CD4-positive, CD25-positive, alpha-beta regulatory T cell (primary cell): ENCODE measurements at places on chromosomes 1 and 21. TPM values are rescaled to one million over a fixed set of nuclear protein-coding genes. Genes with fewer than 3 reads are reported as not detected.

- H3K27ac ChIP-seq = no peak overlapping the region
- peaks cover 12% of the 10 kb centered on the region for H3K36me3 ChIP-seq
- H3K27me3 ChIP-seq = no peaks in the 10 kb centered on the region
- peaks cover 26% of the 10 kb centered on the region for H3K4me1 ChIP-seq
- no peak overlapping the region for H3K4me3 ChIP-seq
These were observed 78.5 kb upstream of the BMP8A start for GRCh38 chr1:39412892-39413291.

- H3K36me3 ChIP-seq = no peaks in the 10 kb centered on the region
- H3K4me3 ChIP-seq = no peak overlapping the region
- H3K4me1 ChIP-seq = no peaks in the 10 kb centered on the region
- H3K27me3 ChIP-seq = peaks cover 3% of the 10 kb centered on the region
- H3K27ac ChIP-seq = no peak overlapping the region
These were observed 180.4 kb downstream of the ROR1 start for GRCh38 chr1:63954187-63954586.

DNA sequence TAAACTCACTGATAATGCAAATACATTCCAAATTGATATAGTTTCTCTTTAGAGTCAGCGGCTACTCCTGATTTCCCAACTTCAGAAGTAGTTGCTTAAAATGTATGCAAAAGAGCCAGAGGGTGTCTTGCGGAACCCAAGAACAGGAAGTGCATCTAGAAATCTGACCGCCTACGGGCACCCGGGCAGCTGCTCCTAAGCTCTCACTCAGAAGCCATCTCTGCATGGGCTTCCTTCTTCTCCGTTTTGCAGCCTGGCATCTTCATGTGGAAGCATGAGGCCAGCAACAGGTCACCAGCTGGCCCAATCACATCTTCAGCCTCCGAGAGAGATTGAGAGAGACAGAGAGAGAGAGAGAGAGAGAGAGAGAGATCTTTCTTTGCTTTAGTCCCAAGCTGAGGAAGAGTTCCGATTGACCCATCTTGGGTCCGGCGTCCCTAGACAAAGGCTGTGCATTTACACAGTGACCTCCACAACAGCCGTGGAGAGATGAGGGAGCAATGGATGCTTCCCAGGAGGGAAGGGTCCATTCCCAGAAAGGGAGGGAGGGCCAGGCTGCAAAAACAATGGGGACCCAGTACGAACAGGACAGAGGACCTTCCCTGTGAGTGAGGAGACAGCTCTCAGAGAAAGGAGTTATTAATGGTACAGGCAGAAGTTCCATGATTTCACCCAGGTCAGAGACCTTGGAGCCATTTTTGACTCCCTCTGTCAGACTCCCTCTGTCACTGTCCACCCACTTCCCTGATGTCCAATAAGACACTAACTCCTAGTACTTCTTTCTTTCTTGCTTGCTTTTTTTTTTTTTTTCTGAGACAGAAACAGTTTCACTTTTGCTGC is 28.2 kb upstream of the SLC30A1 start:
- H3K27ac ChIP-seq = peak overlapping the region; percentile 53
- no peaks in the 10 kb centered on the region for H3K36me3 ChIP-seq
- H3K27me3 ChIP-seq = no peaks in the 10 kb centered on the region
- no peak for DNase-seq
- H3K4me3 ChIP-seq = peak overlapping the region; percentile 59

MASP2 gene
- total RNA-seq = not detected

FOXD3 gene
- not detected for total RNA-seq

GRCh38 chr1:9020305-9020704 is 5.9 kb downstream of the SLC2A7 start:
- no peak for DNase-seq
- H3K4me1 ChIP-seq = no peaks in the 10 kb centered on the region
- H3K27ac ChIP-seq = no peak overlapping the region
- H3K36me3 ChIP-seq = no peaks in the 10 kb centered on the region
- no peak overlapping the region for H3K4me3 ChIP-seq
- no peaks in the 10 kb centered on the region for H3K27me3 ChIP-seq

- no peak overlapping the region for H3K4me3 ChIP-seq
- H3K36me3 ChIP-seq = no peaks in the 10 kb centered on the region
- DNase-seq = no peak
- H3K4me1 ChIP-seq = no peaks in the 10 kb centered on the region
- no peaks in the 10 kb centered on the region for H3K27me3 ChIP-seq
These were observed 95.0 kb downstream of the COL24A1 start for GRCh38 chr1:86061551-86061990.

OR2L2 gene
- 0.35 TPM for total RNA-seq

DNA sequence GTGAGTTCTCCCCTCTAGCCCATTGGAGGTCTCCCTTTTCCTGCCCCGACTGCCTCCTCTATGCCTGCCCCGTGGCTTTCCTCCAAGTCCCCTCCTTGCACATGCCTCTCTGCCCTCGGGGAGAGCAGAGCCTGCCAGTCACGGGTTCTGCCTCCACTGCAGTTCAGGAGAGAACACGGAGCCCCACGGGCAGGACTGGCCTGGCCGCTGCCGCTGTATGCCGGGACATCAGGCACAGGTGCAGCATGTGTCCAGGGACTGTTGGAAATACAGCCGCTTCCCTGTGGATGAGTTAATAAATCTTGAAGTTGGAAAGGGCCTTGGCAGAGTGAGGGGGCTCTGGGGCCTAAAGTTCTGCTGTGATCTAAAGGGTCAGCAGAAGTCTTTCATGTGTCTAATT is 676.6 kb downstream of the MATN1 start:
- H3K4me1 ChIP-seq = no peaks in the 10 kb centered on the region
- H3K36me3 ChIP-seq = no peaks in the 10 kb centered on the region
- no peak for DNase-seq
- H3K4me3 ChIP-seq = no peak overlapping the region

PRRX1 gene
- not detected for total RNA-seq

- no peaks in the 10 kb centered on the region for H3K36me3 ChIP-seq
- H3K4me1 ChIP-seq = peaks cover 34% of the 10 kb centered on the region
- DNase-seq = no peak
- no peaks in the 10 kb centered on the region for H3K27me3 ChIP-seq
- H3K27ac ChIP-seq = peak overlapping the region; percentile 95
These were observed 1.1 kb downstream of the TTC3 start for GRCh38 chr21:37074197-37074510.

CD52 gene
- total RNA-seq = 1,528 TPM

DNA sequence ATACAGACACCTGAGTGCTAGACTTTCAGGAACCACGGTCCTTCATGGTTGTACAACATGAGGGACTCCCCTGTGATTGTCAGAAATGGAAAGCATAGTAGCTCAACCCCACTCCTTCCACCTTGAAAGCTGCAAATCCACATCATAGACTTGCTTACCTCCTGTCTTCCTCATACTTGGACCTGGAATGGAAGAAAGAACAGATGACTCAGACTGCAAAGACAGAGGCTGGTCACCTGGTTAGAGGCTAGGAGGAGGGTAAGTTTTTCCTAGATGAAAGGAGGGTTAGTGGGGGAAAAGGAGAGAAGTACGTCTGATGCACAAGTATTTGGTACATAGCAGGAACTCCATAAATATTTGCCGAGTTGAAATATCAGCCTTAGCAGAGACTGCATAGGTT is 37.2 kb downstream of the LRRC71 start:
- DNase-seq = no peak
- H3K4me3 ChIP-seq = no peak overlapping the region
- peaks cover 14% of the 10 kb centered on the region for H3K4me1 ChIP-seq
- H3K27me3 ChIP-seq = no peaks in the 10 kb centered on the region

- no peaks in the 10 kb centered on the region for H3K36me3 ChIP-seq
- H3K4me1 ChIP-seq = no peaks in the 10 kb centered on the region
- DNase-seq = no peak
- no peak overlapping the region for H3K27ac ChIP-seq
- no peaks in the 10 kb centered on the region for H3K27me3 ChIP-seq
These were observed 58.6 kb upstream of the TMPRSS2 start for GRCh38 chr21:41566500-41567014.

RUNX1 gene
- total RNA-seq = 133 TPM

DNA sequence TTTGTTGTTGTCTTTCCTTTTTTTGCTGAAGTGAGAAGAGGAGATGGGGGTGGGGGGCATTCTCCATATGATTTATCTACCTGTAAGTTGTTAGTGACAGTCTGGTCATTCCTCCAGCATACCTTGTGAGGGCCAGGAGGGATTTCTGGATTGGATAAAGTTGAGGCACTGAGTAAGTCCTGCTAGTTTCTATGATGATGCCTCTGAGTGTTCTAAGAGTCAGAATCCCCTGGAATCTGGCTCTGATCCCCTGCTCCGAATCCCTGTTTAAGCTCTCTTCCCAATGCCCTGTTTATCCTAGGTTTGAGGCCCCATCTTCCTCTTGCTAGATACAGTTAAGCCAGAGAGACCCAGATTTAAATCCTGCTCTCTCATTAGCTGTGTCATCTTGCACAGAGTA is 83.2 kb upstream of the HOOK1 start:
- H3K4me1 ChIP-seq = no peaks in the 10 kb centered on the region
- no peak overlapping the region for H3K27ac ChIP-seq
- no peak overlapping the region for H3K4me3 ChIP-seq
- DNase-seq = no peak

GRCh38 chr21:30336596-30336995 is 898 bp downstream of the KRTAP27-1 start:
- no peaks in the 10 kb centered on the region for H3K36me3 ChIP-seq
- H3K4me1 ChIP-seq = no peaks in the 10 kb centered on the region
- no peak for DNase-seq
- no peak overlapping the region for H3K4me3 ChIP-seq

SLAMF9 gene
- total RNA-seq = not detected
